ENCODE measurements at places on chromosomes 2 and 18. TPM values are rescaled to one million over a fixed set of nuclear protein-coding genes. Genes with fewer than 3 reads are reported as not detected.

NAGK gene
- 61.8 TPM for total RNA-seq

PARD3B gene
- total RNA-seq, result 13.0 TPM

PKP4 gene
- 39.7 TPM for total RNA-seq

NEURL3 gene
- total RNA-seq, result not detected

CDKL4 gene
- 3.3 TPM for total RNA-seq

C2orf66 gene
- total RNA-seq, result 0.28 TPM
